Activated T-cell treated with anti-CD3 and anti-CD28 coated beads, Interleukin-2, amount 50 U/mL, for 72 hours (primary cell): ENCODE measurements at places on chromosomes 5 and 9.

DNA sequence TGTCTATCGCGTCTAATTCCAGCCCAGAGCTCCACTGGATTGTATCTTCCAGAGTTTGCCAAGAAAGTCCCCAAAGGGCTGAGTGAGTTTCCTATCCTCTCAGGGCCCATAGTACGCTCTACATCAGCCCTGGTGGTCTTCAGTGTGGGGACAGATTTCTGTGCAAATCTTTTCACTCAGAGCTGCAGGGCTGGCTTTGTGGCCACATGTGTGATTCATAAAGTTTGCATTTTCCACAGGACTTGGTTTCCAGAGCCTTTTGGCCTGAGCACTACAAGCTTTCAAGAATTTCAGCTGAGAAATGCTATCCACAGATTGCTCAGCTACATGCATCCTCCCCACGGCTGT is 76.7 kb upstream of the CXCL14 start:
- H3K36me3 ChIP-seq = peaks cover 8% of the 10 kb centered on the region
- H3K4me3 ChIP-seq = no peak overlapping the region
- H3K27me3 ChIP-seq = peaks cover 7% of the 10 kb centered on the region
- no peak for DNase-seq
- no peaks in the 10 kb centered on the region for H3K4me1 ChIP-seq

GRCh38 chr5:30596495-30597064 is 596.9 kb upstream of the CDH6 start:
- H3K36me3 ChIP-seq = no peaks in the 10 kb centered on the region
- H3K27me3 ChIP-seq = no peaks in the 10 kb centered on the region
- H3K27ac ChIP-seq = no peak overlapping the region
- DNase-seq = no peak
- H3K4me1 ChIP-seq = no peaks in the 10 kb centered on the region

GRCh38 chr5:45284436-45284835 is 411.7 kb downstream of the HCN1 start:
- H3K36me3 ChIP-seq = no peaks in the 10 kb centered on the region
- H3K4me3 ChIP-seq = no peak overlapping the region
- no peaks in the 10 kb centered on the region for H3K27me3 ChIP-seq
- no peak overlapping the region for H3K27ac ChIP-seq

DNA sequence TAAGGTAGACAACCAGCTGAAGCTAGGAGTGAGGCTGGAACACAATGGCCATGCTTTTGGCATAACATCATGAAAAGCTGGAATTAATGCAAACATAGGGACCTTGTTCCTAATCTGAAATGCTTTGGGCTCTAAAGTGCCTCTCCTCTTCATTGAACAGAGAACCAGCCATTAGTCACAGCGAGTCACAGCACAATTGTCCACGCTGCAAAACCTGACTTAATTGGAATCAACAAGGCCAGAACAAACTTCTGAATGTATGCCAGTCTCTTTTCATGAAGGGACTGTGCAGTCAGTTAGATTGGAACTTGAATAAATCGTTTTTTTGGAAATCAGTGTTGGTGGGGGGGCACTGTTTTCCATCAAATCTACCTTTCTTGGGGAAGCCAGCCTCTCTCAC is 96.5 kb downstream of the JAKMIP2 start:
- DNase-seq = no peak
- H3K27me3 ChIP-seq = no peaks in the 10 kb centered on the region
- no peaks in the 10 kb centered on the region for H3K36me3 ChIP-seq
